LoVo (cell line): ENCODE measurements at places on chromosomes 4 and X.

GRCh38 chr4:140256335-140256734, 102.4 kb upstream of the MAML3 start:
- DNase-seq, result no peak

GRCh38 chrX:117335209-117335608, 781.4 kb downstream of the KLHL13 start:
- DNase-seq, result no peak

GRCh38 chrX:80929251-80929650, 119.6 kb upstream of the BRWD3 start:
- DNase-seq, result no peak

- no peak for DNase-seq
Observed at GRCh38 chr4:139734875-139735380, 69.3 kb downstream of the MGST2 start.

- no peak for DNase-seq
Observed at GRCh38 chr4:149754526-149754925, 61.1 kb downstream of the IQCM start.

DNA sequence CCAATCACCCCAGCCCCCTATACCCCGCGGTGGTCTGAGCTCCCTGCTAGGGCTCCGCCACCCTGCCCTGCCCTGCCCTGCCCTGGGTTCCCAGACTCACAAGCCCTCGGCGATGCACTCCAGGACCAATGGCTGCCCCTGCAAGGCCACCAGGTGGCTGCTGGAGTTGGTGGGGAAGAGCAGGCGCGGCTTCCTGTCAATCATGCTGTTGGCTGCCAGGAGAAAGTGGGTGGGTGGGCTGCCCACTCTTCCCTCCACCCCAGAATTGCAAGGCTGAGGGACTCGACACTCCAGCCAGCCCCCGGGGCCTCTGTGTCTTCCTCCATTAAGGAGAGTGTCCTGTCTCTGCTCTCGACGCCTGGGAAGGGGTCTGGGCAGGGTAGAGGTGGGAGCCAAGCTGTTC, 15.7 kb downstream of the L1CAM start:
- DNase-seq, result no peak

GRCh38 chr4:140080883-140081282, 73.1 kb downstream of the MAML3 start:
- DNase-seq, result no peak

GRCh38 chr4:177356206-177356605, 46.5 kb downstream of the NEIL3 start:
- DNase-seq, result no peak

- no peak for DNase-seq
Observed at GRCh38 chrX:70613295-70613694, 168.7 kb downstream of the DLG3 start.

DNA sequence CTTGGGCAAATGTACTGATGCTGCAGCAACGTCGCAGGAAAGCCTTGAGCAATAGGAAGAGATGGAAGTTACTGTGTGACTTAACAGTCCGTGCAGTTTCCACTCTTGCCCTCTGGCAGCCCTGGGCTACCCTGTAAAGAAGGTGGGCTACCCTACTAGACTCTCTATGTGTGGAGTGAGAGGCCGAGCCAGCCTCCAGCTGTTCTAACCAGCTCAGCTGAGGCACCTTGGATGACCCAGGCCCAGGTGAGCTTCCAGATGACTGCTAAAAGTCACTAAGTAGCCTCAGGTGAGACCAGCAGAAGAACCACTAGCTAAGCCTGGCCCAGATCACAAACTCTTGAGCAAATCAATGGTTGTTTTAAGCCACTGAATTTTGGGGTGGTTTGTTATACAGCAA, 34.9 kb upstream of the PPP2R2C start:
- no peak for DNase-seq

GRCh38 chrX:9267415-9267814, 197.4 kb upstream of the TBL1X start:
- peak; percentile 1 for DNase-seq

DNA sequence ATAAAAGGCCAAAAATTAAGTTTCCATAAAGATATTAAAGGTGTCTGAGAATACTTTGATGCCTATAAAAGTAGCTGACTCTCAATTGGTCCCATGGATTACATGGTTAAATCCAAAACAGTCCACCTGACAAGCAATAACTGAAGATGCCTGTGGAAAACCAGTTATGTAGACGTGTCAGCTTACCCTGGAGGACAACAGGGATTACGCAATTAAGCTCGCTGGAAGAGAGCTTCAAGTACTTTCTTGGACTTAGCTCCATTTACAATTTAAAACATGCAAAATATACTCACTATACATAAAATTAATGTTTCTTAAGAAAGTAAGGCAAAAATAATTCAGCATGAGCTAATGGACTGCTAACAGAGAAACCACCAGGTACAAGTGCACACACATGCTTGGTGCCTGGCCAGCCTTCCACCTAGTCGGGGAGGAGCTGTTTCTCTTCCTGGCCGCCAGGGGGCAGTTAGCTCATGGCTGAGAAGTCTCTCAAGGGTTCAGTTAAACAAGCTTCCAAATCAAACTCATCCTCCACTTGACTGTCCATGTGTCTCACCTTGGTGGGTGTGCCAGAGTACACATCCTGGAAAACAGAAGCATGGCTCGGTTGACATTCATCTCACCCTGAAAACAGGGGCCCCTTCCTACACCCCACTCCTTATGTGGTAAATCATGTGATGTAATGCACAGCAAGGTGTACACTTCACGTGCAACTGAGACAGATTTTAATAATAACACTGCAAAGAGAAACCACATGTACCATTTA, 9.2 kb upstream of the FAM53A start:
- DNase-seq, result peak; percentile 79

- no peak for DNase-seq
Observed at GRCh38 chrX:24448762-24449250, 16.3 kb upstream of the PDK3 start.

DNA sequence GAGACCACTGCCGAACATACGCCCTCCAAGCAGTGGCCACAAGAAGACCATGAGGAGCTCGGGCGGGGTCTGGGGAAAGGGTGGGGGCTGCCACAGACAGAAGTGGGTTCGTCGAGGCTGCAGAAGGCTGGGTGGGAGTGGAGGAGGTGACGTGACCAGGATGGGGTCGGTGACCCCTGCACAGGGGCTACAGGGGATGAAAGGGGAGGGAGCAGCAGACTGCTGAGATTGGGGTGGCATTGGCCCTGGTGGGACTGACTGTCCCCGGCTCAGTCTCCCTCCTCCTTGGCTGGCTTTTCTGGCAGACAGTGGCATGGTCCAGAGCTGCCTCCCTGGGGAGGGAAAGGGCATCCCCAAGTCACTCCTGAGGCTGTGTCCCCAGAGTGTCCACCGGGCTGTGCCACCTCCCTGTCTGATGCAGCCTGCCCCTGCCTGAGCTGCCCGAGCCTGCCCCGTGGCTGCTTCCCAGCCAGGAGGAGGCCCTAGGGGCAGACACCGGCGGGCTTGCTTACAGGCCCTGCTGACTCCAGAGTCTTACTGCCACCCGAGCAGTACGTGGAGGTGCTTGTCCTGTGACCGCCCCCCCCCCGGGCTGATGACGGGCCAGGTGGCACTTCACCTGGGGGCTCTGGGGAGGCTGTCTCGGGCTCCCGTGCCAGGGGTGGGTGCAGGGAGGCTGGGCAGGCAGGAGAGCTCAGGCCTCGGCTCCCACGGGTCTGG, 7.2 kb downstream of the SH3BP2 start:
- DNase-seq, result no peak

GRCh38 chr4:24855741-24856140, 57.1 kb downstream of the CCDC149 start:
- no peak for DNase-seq

DNA sequence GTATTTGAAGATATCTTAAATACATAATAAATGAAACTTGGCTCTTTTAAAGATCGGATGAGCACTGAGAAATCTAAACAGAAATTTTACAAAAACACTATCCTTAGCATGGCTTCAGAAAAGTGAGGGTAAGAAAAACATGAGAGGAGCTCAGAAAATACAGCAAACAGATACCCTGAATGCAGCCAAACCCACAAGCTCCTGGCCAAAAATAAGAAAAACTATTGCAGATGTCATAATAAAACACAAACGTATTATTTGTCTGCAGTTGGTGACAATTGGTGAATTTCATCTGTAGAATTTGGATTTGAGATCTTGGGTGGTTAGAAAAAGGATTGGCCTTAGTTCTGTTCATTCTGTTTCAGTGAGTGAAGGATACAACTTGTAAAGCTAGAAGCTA, 603.9 kb downstream of the INPP4B start:
- DNase-seq, result no peak

DNA sequence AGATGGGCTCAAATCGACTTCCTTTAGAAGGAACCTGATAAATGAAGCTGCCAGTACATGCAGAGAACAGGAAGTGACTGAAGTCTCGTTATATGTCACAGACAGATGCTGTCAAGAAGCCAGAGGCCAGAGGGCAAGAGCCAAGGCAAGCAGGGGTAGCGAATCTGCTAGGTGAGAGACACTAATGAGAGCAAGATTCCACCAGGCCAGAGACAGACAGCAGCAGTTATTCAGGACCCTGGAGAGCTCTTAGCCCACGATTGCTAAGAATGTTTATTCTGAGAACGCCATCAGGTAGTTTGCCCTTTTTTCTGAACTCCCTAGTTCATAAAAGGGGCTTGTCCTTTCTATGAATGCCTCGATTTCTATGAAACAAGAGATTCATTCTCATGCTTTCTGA, 73.7 kb downstream of the BEND2 start:
- peak; percentile 2 for DNase-seq

DNA sequence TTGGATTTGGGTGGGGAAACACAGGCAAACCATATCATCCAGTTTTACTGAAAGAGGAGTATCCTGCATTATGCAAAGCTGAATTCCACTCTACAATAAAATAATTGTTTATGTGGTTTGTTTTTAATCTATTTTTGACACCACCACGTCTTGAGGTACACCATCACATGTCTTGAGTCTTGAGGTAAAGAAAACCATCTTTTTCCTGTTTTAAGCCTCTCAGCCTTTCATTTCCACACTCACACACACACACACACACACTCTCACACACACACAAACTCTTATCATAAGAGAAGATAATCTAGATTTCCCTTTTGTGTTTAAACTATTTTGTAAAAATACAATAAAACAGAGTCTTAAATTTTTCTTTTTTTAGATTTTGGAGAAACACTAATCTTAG, 32.0 kb downstream of the SPIN3 start:
- no peak for DNase-seq

GRCh38 chrX:13489454-13489853, 79.9 kb upstream of the EGFL6 start:
- DNase-seq, result peak; percentile 32

DNA sequence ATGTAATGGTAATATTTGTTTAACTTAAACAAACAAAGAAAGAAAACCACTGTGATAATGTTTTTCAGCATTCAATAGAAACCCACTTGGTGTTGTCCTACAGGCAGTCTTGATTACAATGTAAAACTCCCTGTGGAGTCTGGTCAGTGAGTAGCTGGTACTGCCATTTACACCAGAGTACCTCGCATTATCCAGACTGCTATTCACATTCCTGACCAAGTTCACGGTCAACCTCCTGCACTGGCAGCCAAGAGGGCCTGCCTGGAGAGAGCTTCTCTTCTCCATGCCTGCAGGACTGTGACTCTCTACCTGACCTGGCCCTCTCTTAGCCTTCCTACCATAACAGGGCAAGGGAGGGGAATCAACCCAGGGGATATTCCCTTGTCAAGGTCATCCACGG, 2.9 kb upstream of the LONRF3 start:
- DNase-seq, result no peak

DNA sequence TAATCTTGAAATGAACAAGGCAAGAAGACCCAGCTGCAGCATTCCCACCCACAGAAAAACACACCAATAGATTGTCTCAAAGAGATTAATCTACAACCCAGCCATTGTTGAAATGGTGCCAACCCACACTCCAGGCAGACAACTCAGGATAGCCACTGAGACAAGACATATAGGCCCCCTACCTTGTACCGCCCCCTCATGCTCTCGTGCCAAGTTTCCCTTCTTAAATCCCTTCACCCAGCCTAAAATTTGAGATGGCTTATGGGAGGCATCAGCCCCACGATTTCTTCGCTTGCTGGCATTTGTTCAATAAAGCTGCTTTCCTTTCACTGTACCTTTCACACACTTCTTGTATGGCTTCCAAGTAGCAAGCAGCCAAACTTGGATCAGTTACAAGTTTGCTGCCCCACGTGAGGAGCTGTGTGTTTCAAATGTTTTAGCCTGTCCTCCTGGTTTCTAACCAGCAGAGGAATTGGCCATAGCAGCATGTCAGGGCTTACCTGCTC, 1754.1 kb downstream of the C4orf33 start:
- DNase-seq, result no peak

DNA sequence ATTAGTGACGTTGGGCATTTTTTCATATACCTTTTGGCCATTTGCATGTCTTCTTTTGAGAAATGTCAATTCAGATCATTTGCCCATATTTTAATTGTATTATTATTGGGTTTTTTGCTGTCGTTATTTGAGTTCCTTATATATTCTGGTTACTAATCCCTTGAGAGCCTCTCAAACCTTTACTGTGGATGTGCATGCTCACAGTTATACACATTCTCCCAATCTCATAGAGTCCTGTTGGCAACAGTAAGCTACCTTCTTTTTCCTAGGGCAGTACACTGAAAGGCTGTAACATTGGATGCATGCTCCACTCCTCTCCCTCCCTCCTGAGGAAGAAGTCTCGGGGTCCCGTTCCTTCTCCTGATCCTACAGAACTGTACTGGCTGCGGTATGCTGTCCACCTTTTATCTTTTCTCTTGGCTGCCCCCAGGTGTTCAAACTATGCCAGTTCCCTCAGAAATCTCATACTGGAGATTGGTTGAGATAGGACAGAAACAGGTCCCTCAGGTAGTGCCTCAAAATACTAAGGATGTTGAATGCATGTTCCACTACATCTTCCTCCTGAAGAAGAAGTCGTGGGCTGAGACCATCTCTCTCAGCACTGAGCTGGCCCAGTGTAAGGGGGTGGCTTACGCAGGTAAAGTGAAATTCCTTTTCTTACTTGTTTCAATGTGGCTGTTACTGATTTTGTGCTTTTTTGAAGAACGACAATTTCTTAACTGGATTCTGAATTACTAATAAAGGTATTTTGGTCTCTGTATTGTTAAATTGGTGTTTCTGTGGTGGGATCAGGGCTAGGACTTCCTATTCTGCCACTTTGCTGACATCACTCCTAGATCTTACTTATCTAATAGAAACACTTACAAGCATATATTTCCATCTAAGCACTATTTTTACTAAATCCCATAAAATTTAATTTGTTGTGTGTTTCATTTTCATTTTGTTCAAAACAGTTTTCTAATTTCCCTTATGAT, 145.4 kb upstream of the HUWE1 start:
- peak; percentile 25 for DNase-seq
